Esophagus muscularis mucosa (tissue), 4 donors: ENCODE measurements at places on chromosomes 7 and 10.

GRCh38 chr10:48516911-48517310 lies 88.0 kb downstream of the ARHGAP22 start:
- no peak for DNase-seq
- H3K4me3 ChIP-seq = no peak overlapping the region

- H3K4me3 ChIP-seq = no peak overlapping the region
- DNase-seq = no peak
- H3K27ac ChIP-seq = no peak overlapping the region
- H3K4me1 ChIP-seq = no peaks in the 10 kb centered on the region
- no peaks in the 10 kb centered on the region for H3K27me3 ChIP-seq
Observed at GRCh38 chr7:22697876-22698606, 29.0 kb upstream of the IL6 start.

DNA sequence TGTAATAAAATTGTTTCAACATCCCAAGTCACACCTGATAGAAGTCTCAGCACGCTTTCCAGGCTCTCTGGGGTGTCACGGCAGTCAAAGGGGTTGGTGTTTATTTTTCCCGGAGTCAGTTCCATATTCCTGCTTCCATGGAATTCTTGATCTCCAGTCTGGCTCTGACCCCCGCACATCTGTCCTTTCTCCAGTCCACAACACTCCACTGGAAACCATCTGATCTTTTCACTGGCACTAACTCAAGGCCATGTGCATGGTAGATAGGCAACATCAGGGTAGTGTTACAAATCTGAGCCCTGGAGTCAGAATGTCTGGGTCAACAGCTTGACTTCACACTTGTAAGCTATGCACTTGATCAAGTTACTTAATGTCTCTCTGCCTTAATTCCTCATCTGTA lies 176.2 kb downstream of the WDR11 start:
- H3K4me3 ChIP-seq = no peak overlapping the region
- no peak overlapping the region for H3K27ac ChIP-seq
- H3K4me1 ChIP-seq = peaks cover 5% of the 10 kb centered on the region
- no peaks in the 10 kb centered on the region for H3K27me3 ChIP-seq

- peak overlapping the region; percentile 99 for H3K27ac ChIP-seq
- DNase-seq = peak; percentile 93
- no peaks in the 10 kb centered on the region for H3K36me3 ChIP-seq
- H3K27me3 ChIP-seq = no peaks in the 10 kb centered on the region
- peaks cover 35% of the 10 kb centered on the region for H3K4me1 ChIP-seq
Observed at GRCh38 chr7:35801392-35802101, 690 bp downstream of the SEPTIN7 start.
